Stimulated activated CD8-positive, alpha-beta memory T cell treated with anti-CD3 and anti-CD28 coated beads, Interleukin-4, amount 100 ng/mL, for 1 hour (primary cell): ENCODE measurements at places on chromosomes 12 and 14.

DNA sequence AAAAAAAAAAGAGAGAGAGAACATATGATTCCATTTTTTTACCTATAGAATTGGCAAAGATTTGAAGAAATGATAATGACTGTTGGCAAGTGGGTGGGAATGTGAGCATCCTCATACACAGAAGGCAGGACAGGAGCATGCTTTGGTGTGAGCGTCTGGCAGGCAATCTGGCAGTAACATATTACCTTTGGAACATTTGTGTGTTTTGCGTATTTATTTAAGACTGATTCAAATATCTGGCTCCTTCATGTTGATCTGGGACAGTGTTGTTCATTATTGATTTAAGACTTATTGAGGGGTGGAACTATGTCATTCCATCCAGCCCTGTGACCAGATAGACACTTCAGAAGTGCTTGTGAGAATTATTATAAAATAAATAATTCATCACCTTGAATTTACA, 53.1 kb downstream of the PPP1R36 start:
- no peak for DNase-seq

- no peak for DNase-seq
Measured at GRCh38 chr12:114167431-114167830, 201.3 kb upstream of the RBM19 start.

DNA sequence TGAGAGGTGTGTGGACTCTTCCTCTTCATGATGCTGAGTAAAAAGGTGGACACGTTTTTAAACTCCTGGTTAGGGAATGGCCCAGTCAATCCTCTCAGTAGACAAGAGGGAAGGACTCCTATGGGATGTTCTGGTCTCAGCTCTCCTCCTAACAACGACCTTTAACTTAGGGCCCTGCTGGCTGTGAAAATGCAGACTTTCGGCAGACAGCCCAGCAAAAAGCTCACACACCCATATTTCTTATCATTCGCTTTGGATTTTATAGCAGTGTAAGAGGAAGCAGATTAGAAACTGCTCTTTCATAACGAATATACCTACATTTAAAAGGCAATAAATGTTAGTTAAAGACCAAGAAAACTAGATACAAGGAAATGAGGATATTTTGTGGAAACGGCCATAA, 18.0 kb upstream of the YARS2 start:
- DNase-seq, result no peak

DNA sequence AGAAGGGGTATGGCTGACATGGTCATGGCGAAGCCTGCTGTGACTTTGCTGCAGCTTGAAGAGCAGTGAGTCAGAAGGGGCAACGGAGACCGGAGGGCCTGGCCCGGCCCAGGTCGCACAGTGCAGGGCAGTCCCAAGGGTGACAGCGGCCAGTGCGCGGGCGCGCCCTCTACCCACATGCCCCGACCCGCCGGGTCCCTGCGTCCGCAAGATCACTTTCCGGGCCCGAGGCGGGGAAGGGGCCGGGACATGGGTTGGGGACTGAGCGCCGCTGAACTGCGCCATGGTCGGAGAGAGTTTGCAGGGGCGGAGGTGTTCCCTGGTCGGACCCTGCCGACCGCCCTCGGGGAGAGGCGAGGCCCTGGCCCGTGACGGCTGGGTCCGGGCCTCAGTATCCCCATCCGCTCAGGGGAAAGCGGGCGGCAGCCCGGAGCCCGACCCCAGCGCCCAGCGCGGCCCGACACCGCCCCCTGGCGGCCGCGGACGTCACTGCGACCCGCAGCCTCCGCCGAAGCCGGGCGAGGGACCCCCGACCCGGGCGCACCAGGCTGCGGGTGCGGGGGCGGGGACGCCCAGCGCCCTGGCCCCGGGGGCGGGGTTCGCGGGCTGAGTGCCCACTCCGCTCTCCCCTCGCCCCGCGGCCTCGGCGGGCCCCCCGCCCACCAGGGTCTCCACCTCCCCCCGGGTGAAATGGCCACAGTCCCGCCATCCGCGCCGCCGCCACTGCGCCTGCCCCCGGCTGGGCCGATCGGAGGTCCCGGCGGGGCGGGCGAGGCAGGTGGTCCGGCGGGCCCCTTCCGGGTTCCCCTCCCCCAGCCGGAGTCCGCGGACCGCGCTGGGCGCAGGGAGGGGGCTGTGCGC, 7.2 kb upstream of the ANKRD9 start:
- no peak for DNase-seq

DNA sequence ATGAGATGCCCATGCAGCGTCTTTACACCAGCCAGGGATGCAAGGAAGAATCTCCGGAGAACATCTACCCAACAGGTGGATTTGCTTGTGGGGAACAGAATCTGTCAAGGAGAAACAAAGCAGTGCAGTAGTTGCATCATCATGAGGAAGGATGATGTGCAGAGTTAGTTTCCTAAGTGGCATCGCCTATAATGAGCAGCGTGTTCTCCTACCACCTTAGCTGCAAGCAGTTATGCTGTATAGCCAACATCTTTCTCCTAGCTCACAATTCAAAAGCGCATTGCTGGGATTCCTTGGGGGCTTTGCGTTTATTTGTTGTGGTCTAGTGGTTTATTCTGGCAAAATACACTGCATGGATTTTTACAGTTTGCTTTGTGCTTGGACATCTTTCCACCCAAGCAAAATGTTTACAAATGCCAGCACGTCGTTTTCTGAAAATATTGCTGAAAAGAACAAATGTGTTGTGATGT, 233.0 kb downstream of the RGS6 start:
- DNase-seq, result no peak

DNA sequence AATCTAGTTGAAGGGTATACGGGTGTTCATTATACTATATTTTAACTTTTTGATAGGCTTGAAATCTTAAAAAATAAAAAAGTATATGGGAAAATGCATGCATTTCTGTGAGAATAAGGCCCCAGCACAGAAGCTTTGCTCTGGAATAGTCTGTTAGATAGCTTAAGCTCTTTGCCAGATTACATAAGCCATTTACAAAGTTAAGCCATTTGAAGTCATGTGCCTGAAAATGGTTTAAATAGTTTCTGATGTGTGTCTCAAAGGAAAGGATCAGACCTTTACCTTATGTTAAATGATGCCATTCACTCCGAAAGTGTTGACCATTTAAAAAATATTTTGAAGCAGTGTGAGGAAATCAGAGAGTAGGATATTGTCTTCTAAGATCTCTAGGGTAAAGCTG, 51.3 kb downstream of the WASHC4 start:
- DNase-seq, result no peak

- no peak for DNase-seq
Measured at GRCh38 chr12:5912437-5913334, 32.4 kb downstream of the ANO2 start.

GRCh38 chr14:82425261-82425660, 891.6 kb upstream of the SEL1L start:
- no peak for DNase-seq

DNA sequence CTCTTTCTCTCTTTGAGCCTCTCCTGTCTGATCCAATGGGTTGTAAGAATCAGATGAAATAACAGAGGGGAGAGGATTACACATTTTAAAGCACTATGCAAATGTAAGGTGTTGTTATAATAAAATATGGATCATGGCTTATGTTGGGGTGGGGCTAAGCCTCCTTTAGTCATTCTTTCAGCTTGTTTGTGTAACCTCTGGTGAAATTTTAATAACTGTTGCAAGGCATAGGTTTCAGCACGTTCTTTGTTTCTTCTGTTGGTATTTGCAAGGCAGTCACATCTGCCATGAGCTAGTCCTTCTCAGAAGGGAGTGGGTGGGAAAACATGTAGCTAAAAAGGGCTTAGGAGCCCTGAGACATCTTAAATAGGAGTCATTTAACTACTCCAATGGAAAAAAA, 74.8 kb upstream of the FRMD6 start:
- no peak for DNase-seq

DNA sequence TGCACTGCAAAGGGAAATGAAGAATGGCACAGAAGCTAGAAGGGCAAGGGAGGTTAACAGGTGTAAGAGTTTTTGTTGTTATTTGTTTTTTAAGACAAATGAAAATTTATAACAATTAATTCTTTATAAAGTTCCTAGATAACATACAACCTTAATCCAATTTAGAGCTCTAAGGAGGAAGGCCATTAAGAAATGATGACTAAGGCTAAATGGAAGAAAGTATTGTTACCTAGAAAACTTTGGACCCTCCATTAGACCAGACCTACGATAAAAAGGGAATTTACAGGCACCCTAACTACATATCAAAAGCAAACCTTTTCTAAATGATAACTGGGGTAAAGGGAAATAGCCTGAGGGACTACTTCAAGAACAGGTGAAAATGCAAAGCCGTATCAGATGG, 130.8 kb downstream of the PRKD1 start:
- no peak for DNase-seq

DNA sequence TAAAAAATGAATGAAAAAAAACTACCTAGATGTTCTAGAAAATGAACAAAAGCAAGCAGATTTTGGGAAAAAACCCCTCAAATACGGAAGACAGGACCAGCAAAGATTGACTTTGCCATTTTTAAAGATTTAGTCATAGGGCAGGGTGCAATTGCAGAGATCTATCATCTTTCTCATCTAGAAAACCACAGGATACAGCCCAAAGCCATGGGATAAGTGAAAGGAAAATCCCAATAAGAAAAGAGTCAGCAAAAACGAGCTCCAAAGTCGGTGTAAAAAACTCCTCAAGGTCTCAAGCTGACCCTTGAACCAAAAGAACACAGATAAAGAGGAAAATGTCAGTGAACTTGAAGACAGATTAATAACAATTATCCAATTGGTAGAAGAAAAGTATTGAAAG, 28.0 kb downstream of the CEP290 start:
- no peak for DNase-seq

DNA sequence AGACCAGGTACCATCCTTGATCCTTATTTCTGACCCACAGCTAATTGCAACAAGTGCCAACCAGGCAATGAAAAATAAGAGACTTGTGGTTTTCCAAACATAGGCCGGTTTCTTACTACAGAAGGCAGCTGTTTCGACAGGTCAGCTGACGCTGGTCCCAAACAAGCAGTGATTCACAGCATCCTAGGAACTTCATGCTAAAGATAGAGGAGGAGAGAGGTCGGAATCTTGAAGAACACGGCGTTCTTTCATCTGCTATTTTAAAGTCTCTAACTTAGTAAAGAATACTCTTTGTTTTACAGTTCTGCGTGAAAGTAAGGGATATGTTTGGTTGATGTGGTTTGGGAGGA, 28.1 kb upstream of the ADGRD1 start:
- no peak for DNase-seq

- DNase-seq, result no peak
Measured at GRCh38 chr12:109386059-109386433, 38.3 kb downstream of the MYO1H start.

DNA sequence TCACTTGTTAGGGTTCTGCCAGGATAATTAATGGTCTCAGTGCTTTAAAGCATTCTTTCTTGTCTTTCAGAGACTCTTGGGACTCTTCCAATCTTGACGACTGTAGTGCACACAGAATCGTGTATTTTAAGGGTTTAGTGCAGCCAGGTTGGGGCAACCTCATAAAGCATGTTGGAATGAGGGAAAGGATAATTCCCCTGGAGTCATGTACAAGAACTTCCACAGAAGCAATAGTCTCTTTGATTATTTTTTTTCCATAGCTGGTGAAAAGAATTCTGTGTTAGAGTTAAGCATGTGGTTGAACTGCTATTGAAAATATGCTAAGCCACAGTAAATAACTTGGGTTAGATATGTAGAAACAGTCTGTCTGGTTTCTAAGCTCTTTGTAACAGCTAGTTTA, 246.8 kb upstream of the DAAM1 start:
- no peak for DNase-seq

GRCh38 chr12:103901518-103902173, 28.6 kb upstream of the HSP90B1 start:
- DNase-seq, result no peak

DNA sequence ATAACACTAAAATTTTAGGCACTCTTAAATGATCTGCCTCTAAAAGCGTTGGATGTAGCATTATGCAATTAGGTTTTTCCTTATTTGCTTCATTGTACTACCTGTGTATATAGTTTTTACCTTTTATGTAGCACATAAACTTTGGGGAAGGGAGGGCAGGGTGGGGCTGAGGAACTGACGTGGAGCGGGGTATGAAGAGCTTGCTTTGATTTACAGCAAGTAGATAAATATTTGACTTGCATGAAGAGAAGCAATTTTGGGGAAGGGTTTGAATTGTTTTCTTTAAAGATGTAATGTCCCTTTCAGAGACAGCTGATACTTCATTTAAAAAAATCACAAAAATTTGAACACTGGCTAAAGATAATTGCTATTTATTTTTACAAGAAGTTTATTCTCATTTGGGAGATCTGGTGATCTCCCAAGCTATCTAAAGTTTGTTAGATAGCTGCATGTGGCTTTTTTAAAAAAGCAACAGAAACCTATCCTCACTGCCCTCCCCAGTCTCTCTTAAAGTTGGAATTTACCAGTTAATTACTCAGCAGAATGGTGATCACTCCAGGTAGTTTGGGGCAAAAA, 4.1 kb downstream of the CDKN1B start:
- no peak for DNase-seq

DNA sequence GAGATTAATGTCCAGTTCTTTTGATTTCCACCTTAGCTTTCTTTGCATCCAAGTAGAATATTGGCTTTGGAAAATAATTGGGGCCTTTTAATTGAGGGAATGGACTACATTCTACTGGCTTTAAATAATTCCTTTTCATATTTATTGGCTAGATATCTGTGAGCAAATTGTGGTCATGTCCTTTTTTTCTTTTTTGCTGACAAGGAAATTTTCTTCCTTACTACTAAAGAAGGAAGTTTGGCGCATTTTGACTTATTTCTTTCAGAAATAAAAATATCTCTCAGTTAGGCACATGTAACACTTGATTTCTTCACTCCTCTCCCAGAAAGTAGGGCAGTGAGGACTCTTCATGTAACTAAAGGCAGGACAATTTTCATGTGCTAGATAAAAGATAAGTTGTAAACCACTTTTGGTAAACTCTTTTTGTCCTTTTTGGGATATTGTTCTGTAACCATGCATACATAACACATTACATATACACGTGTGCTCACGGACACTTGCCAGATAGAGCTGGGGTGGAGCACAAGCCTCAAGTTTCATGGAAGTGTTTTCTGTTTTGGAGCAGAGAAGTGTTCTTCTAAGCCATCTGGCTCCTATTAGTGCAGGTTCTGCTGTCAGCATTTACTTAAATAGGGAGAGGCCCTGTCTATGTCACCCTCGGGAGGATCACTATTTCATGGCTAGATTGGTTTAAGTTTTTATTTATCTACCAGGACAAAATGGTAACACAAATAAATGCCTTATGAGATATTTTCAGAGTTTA, 85.1 kb upstream of the LRIG3 start:
- DNase-seq, result no peak

GRCh38 chr14:105180592-105181548, at the start of gene NUDT14:
NUDT14 (minus strand) TSS chr14:105181312; CDS start chr14:105181209, 103 bp downstream.
- DNase-seq, result peak; percentile 77

GRCh38 chr12:97293541-97293940, 169.1 kb upstream of the RMST start:
- no peak for DNase-seq

DNA sequence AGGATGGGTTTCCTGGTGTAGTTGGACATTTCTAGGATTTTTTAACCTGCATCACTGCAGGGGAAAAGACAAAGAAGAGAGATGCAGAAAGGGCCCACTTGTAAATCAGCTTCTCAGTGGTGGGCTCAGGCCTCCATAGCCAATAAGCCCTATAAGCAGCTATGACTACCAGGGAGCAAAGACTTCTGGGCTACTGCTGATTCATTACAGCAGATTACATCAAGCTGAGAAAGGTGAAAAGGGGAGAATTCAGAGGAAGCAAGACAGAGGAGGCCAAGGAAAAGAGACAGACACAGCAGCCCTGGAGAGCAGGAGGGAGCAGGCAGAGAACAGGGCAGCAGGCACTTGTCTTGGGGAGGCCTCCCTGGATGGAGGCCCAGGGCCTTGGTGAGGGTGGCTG, 95.2 kb downstream of the KCNA5 start:
- DNase-seq, result no peak

GRCh38 chr12:117377758-117378157, 16.3 kb upstream of the NOS1 start:
- DNase-seq, result no peak

GRCh38 chr12:100279159-100279558, 12.2 kb downstream of the SCYL2 start:
- no peak for DNase-seq
